ENCODE measurements at places on chromosomes 12 and 14.
A peak's percentile ranks its signal among the peaks of the same experiment; 100 is the strongest.

DNA sequence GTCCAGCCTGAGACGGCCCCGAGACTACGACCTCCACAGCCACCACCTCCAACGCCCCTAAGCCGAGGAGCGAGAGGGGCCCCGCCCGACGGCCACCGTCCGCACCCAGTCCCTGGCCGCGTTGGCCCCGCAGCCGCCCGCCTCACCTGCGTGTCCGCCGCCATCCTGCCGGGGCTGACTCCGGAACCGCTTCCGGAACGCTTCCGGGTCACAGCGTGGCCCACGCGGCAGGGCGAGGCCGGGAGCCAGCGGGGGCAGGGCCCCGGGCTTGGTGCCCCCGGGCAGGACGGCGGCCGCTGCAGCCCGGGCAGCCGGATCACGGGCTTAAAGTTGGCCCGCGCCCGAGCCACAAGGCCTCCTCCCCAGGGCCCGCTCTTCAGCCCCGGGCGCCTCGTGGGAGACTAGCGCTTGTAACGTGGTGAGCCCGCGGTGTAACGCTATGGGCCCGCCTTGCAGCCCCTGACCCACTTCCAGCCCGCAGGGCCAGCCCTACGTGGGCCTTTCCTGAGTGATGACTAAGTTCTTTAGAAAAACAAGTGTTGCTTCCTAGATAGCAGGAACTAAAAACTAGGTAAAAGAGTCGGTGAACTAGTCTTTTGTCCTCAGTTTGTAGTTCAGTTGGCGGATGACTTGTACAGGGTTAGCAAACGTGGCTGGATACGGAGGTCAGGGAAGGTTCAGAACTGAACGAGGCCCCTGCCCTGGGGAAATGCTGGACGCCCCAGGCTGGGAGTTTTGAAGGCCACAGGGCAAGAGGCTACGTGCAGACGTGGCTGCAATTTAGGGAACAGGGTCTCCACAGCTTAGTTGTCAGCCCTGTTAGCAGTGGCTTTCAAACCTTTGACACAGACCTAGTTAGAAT, at the start of gene GCN1:
Gene GCN1, minus strand, starts transcription at position 182 of the 862 bp plus-strand sequence. Its CDS starts 18 bp downstream, at position 164.
- DNase-seq, result peak; percentile 87

DNA sequence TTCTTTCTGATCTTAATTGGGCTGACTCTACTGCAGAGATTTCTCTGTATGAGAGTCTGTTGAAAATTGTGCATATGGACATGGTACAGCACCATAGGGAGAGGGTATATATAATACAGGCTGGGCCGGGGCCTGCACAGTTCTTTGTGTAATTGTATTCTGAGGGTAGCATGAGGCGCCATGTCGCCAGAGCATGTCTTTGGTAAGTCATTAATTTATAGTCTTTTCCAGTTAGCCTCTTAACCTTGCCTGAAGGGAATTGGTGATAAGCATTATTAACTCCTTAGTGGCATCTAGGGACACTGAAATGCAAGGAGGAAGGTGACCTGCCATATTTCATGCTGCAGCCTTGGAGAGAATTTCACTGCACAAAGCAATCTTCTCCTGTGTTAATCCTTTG, 569.9 kb downstream of the TMTC2 start:
- no peak for DNase-seq

GRCh38 chr12:57894399-57895292, 46.7 kb upstream of the ATP23 start:
- no peak for DNase-seq

GRCh38 chr12:31466768-31467167, 124.2 kb downstream of the DENND5B start:
- no peak for DNase-seq

DNA sequence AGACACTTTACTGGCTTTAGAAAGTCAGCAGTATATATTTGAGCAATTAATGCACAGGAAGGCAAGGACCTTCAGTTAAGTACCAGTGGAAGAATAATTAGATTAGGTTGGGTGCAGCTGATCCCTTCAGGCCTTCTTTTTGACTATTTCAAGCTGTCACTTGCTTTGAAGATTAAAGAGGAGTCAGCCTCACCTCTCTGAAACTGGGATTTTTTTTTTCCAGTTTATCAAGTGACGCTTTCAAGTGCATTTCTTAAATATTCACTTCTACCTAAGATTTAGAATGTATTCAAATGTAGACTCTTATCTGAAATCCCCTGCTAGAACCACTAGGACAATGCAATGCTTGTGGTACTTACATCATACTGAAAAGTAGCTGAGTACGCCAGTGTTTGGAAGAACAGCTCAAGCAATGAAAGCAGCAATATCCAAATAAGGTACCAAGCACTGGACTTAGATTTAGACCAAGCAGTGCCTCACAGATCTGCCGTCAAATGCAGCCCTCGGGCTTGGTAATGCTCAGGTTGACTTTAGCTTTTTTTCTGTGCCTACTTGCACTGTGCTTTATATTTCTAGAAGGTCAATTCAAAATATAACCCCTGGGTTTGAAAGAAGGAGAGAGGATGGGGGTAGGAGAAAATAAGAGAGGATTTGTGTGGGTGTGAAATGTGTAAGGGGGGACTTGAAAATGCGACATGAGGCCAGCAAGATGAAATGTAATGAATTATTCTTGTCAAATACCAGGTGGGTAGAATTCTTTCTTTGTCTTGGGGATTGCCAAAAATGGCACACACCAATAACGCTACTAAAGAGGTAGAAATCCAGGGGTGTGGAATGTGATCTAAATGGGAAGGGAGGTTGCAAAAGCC, 3.7 kb upstream of the FERMT2 start:
- no peak for DNase-seq

GRCh38 chr14:76924371-76925096, 98.3 kb downstream of the LRRC74A start:
- DNase-seq, result no peak

GRCh38 chr12:68239309-68239982, 13.8 kb upstream of the IL26 start:
- no peak for DNase-seq

GRCh38 chr12:53972152-53972702, 699 bp upstream of the HOXC11 start:
- no peak for DNase-seq

GRCh38 chr12:32776258-32776657, 20.6 kb upstream of the YARS2 start:
- no peak for DNase-seq

DNA sequence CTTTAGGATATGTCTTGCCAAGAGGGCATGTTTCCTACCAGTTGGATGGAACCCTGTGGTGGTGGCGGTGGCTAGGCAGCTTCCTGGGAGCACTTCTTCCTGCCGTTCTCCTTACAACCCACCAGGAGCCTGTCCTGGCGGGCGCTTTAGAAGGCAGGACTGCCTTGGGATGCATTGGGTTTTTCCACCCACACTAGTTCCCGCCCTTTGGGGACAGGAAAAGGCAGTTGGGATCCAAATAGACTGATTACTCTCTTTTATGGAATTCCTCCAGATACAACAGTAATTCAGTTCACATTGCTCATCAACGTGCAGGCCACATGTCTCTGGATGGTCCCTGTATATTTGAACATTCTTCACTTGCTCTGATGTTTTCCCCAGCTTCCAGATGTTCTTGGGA, 305.7 kb upstream of the SSTR1 start:
- peak; percentile 73 for DNase-seq

- DNase-seq, result no peak
These were observed 36.6 kb downstream of the CCNK start for GRCh38 chr14:99517643-99518381.

DNA sequence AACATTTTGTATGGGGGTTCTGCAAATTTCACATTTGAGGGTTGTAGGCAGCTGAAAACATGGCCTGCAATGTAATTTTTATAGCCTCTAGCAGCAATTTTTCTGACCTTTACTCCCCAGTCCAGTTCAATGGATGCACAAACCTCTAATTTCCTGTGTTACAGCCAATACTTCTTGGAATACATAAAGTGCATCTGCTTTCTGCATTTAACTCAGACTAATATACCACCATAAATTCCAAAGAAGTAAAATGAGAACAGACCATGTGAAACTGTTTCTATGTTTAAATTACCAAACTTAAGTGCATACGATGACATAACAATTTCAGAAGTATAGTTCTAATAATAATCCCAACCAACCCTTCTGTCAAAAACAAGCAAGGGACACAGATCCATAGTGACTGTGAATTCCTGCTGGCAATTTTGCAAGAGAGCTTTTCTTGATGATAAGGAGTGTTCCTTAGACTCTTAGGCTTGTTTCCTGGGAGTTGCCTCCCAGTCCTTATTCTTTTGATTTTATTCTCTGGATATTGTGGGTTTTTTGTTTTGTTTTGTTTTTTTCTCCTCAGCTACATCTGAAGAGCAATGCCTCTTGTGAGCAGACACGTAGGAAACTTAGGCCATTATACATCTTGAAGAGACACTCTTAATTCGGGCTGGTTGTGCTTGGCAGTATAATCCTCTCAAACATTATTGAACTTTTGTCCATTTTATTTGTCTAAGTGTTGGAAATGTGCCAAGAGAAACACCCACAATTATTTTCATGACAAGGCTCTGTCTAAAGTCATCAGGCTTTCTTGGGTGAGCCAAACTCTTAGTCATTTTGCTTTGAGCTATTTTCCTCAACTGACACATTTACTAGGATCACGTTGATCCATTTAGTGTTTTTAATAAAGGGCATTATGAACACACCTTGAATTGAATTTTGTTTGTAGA, 51.3 kb upstream of the RERGL start:
- peak; percentile 2 for DNase-seq

DNA sequence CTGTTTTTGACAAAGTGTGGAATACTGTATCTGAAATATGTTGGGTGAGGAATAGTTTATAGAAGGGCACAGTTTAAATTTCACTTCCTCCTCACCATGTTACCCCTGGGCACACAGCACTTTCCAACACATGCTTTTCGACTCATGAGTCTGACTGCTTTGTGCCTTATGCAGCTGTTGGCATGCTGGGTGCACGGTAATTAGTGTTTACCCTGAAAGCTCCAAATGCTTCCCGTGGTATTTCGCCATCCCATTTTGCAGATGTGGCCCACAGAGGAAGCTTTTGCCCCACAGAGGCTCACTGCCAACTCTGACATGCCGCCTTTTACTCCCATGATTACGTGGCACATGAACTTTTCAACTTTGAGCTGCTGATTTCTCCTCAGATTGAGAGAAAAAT, 168.6 kb downstream of the PRKCH start:
- peak; percentile 87 for DNase-seq

GRCh38 chr12:75779891-75780496, 251.6 kb downstream of the PHLDA1 start:
- no peak for DNase-seq

- no peak for DNase-seq
These were observed 4.2 kb downstream of the PPM1H start for GRCh38 chr12:62930546-62931425.

- DNase-seq, result peak; percentile 54
These were observed 8.4 kb downstream of the LRFN5 start for GRCh38 chr14:41615011-41615595.

- peak; percentile 15 for DNase-seq
These were observed 73.0 kb upstream of the FICD start for GRCh38 chr12:108442067-108442466.

DNA sequence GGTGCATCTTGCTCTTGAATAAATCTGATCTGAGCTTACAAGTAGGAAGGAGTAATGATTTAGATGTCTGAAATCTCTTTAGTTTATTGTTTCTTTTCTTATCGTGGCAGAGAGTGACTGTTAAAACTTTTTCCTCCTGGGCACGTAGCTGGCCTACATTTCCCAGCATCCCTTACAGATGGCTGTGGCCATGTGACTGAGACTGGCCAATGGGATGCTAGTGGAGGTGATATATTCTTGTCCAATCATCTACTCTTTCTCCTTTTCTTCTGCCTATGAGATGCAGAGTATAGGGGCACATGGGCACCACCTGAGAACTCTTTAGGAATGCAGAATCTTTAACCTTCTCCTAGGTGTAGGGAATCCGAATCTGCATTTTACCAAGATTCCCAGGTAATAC, 237.3 kb downstream of the RGS6 start:
- DNase-seq, result no peak

Measured in fibroblast of gingiva (primary cell).